ENCODE measurements at places on chromosomes 7 and 10. TPM values are rescaled to one million over a fixed set of nuclear protein-coding genes. Genes with fewer than 3 reads are reported as not detected.

The DYNC1I1 gene
- total RNA-seq = 6.6 TPM

The TBXAS1 gene
- total RNA-seq = 15.8 TPM

The MCMBP gene
- total RNA-seq = 44.4 TPM

The CALHM1 gene
- total RNA-seq = not detected

The CPED1 gene
- total RNA-seq = 14.7 TPM

The NPFFR1 gene
- total RNA-seq = not detected

The PAPSS2 gene
- total RNA-seq = 93.9 TPM

The CCDC136 gene
- 12.4 TPM for total RNA-seq

The CALML5 gene
- not detected for total RNA-seq

The HIBADH gene
- total RNA-seq = 40.0 TPM

The FGFBP3 gene
- total RNA-seq = 1.1 TPM

The SFTPA1 gene
- total RNA-seq = not detected

The ERVW-1 gene
- not detected for total RNA-seq

The FAM25C gene
- total RNA-seq = not detected

The OPALIN gene
- total RNA-seq = not detected

The GATA3 gene
- total RNA-seq = 0.48 TPM

The GRM3 gene
- total RNA-seq = not detected

The CAMK2B gene
- total RNA-seq = 2.8 TPM

The LRMDA gene
- 4.1 TPM for total RNA-seq

The ARHGEF5 gene
- 112 TPM for total RNA-seq

The TMEM225B gene
- total RNA-seq = not detected

The CLDN4 gene
- total RNA-seq = 705 TPM

The MOGAT3 gene
- 44.8 TPM for total RNA-seq

The SUPV3L1 gene
- total RNA-seq = 31.1 TPM

Data from transverse colon (tissue), 4 donors.